ENCODE measurements at places on chromosomes 1 and 21.

- DNase-seq: no peak
Measured at GRCh38 chr1:47677241-47677940, 239.5 kb downstream of the FOXD2 start.

DNA sequence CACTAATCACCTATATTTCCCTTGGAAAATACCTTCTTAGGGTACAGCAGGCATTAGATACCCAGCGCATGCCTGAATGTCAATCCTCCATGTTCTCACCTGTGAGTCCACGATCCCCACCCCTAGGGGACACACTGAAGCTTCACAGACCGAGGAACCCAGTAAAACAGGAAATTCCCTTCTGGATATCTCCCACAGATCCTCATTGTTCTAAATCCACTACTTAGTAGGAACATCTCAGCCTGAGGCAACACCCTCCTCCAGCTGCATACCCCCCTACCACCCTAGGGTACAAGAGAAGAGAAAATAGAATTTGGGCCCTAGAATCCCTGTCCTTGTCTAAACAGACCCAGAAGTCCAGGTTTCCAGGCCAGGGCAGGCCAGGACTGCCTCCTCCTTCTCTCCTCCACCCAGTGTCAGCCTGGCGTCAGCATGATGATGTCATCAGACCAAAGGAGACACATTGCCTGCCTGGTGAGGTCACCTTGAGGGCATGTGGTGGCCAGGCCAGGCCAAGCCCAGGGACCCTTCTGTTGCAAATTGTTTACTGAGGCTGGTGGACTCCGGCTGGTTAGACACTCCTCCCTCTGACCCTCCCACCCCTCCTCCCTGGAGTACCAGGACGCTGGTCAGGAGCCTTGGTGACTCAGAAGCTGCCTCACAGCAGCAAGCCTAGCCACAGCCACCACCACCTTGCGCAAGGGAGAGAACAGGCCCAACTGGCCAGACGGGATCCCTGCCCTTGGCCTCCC lies 6.2 kb downstream of the NECTIN4 start:
- no peak for DNase-seq

- no peak for DNase-seq
Measured at GRCh38 chr1:229862017-229862774, 204.8 kb upstream of the GALNT2 start.

- no peak for DNase-seq
Measured at GRCh38 chr1:6872573-6873261, 87.5 kb downstream of the CAMTA1 start.

DNA sequence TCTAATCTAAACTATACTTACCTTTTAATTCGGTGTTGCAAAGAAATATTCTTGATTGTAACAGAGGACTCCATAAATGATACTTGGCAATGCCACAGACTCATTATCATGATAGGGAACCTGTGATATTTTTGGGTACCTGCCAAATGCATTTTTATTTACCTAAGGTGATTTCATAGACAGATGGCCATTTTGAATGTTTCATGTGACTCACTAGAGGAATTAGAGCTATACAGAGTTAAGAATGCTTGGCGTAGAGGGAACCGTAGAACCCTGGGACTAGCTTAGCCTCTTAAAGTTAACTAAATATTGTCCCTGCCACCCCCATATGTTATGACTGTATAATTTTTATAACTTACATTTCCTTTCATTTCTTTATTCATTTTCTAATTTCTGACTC lies 136.1 kb downstream of the DISP1 start:
- DNase-seq: no peak

- no peak for DNase-seq
Measured at GRCh38 chr1:152411134-152411533, 2.9 kb downstream of the CRNN start.

DNA sequence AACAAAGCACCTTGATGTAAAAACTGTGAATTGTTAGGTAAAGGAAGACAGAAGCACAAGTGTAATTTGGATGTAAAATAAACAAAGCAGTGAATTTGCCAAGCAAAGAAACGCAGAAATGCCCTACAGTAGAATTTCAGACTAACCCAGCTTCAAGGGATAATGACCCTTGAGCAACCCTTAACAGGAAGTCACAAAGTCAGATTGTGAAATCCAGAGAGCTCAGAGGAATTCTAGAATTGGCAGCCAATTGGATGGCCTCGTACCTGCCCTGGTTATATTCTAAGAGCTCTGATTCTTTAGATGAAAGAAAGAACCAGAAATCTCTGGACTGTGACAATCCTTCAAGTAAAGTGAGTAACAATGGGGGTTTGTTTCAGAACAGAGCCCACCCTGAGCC lies 152.7 kb upstream of the CHRM3 start:
- no peak for DNase-seq

DNA sequence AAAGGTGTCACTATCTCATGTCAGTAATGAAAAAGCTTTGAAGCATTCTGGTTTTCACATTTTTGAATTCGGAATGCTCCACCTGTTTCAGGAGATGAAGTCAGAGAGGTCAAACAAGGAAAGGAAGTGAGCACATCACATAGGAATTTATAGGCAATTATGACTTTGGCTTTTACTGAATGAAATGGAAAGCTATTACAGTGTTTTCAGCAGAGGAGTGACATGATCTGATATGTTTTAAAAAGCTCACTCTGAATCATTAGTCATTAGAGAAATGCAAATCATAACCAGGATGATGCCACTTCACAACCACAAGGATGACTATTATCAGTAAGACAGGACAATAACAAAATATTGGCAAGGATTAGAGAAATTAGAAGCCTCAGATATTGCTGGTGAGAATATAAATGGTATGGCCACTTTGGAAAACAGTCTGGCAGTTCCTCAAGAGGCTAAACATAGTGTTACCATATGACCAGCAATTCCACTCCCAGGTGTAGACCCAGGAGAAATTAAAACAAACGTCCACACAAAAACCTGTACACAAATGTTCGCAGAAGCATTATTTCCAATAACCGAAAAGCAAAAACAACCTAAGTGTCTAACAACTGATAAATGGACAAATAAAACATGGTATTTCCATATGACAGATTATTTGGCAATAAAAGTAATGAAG lies 7.5 kb downstream of the TAF1A start:
- no peak for DNase-seq

GRCh38 chr21:36762642-36763041 lies 63.7 kb downstream of the SIM2 start:
- peak; percentile 24 for DNase-seq

DNA sequence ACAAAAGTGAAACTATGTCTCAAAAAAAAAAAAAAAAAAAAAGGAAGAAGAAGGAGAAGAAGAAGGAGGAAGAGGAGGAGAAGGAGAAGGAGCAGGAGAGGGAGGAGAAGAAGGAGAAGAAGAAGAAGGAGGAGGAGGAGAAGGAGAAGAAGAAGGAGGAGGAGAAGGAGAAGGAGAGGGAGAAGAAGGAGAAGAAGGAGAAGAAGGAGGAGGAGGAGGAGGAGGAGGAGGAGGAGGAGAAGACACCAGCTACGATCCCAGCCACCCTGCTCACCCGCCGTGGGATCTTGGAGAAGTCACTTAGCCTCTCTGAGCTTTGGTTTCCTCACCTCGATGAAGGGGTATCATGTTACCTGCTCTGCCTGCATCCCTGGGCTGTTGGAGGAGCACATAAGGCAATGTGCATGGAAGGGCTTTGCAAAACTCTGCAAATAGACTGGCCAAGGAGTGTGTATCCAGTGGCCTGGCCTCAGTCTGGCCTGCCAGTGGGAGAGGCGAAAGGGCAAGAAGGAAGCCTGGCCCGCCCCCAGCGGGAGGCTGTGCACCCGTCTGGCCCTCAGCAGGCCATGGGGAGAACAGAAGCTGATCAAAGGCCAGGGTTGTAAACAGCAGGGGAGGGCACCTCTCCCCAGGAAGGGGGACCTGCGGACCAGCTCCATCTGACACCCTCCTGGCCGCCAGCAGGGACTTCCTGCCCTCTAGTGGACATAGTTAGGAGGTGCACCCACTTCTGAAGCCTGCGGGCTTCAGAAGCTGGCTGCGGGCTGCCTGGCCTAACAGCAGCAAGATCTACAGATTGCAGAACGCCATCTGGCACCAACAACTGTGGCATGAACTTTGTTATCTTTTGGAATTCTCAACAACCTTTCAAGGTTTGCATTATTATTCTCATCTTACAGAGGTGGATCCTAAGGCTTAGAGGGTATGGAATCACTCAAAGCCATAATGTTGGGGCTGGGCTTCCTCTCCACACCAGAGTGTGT lies 19.2 kb upstream of the CDK18 start:
- no peak for DNase-seq
